ENCODE measurements at places on chromosomes 7 and 10.

GRCh38 chr7:82442492-82443035 is 1.0 kb downstream of the CACNA2D1 start:
- no peak for DNase-seq

DNA sequence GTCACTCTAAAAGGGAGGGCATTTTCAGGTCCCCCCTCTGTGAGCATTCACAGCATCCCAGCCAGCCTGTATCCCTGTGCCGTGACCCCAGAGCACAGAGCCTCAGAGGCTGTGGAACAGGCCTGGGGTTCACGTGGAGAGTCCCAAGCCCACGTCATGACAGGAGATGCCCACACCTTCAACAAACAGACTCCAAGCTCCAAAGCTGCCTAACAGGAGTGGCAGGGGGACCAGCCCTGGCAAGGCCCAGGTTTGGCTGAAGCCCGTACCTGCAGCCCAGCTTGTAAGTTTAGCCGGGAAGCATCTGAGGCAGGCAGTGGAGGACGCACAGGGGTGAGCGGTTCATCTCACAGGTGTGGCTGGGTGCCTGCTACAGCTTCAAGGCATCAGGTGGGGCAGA is 33.5 kb downstream of the LHPP start:
- DNase-seq, result no peak

DNA sequence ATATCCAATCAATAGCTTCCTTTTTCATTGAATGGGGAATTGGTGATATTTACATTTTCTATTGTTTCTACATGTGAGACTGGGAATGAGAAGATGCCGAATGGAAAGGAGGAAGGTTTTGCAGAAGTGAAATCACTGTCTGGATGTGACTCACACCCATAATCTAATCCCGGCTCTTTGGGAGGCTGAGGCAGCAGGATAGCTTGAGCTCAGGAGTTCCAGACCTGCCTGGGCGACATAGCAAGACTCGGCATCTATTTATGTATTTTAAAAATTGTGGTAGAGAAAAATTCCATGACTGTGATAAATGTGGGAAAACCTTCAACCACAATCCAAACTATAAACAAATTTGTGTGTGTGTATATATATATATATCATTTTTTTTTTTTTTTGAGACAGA is 10.9 kb upstream of the FIS1 start:
- DNase-seq, result no peak

- DNase-seq, result no peak
Measured at GRCh38 chr10:33913194-33913593, 578.7 kb upstream of the NRP1 start.

- DNase-seq, result no peak
Measured at GRCh38 chr7:117129521-117129955, 176.2 kb downstream of the ST7 start.

- no peak for DNase-seq
Measured at GRCh38 chr7:64793106-64793755, 997 bp upstream of the ZNF138 start.

- DNase-seq, result no peak
Measured at GRCh38 chr10:78931321-78932053, 137.3 kb upstream of the ZMIZ1 start.

DNA sequence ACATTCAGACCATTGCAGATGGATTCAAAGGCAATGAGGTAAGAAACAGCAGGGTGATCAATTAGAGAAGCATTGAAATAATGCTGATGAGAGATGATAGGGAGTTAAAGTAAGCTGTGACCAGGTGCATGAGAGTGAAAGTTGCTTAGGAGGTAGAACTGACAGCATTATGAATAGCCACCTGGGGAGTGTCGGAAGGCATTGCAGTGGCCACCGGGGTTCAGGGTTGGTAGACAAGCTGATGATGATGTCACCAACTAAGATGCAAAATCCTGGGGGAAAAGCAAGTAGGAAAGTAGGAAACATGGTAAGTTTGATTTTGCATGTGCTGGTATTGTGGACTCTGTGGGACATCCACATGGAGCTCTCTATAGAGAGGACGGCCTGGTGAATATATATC is 211.9 kb upstream of the ETV1 start:
- no peak for DNase-seq

DNA sequence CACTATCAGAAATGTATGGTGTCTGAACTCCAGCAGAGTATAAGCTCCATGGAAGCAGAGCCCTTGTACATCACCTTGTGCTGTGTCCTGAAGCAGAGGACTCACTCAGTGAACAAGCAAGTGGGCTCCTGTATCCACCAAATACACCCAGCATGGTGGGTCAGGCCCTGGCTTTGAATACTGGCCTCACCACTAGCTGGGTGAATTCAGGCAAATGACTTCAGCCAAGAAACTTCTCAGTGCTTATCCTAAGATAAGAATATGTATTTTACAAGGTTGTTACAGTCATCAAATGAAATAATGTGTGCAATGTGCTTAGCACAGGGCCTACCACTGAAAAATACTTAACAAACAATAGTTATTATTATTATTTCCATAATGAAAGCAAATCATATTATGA is 62.6 kb downstream of the CALD1 start:
- DNase-seq, result no peak

DNA sequence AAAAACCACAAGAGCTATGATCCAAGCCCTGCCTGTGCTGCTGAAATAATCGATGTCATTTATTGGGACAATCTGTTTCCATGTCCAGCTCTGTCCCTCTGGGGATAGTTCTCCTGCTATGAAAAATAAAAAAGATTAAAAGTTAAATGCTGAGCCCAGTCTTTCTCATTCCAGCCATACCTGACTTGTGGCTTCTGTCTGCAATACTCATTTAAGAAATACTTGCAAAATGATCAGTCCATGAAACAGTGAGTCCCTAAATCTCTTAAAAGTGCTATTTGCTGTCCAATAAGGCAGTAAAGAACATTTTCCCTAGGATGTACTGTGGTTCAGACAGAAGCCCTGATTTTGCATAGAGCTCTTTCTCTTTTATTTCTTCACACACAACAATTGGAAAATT is 91.7 kb downstream of the SLC16A9 start:
- no peak for DNase-seq

- no peak for DNase-seq
Measured at GRCh38 chr7:5679813-5680473, 101.5 kb downstream of the RNF216 start.

DNA sequence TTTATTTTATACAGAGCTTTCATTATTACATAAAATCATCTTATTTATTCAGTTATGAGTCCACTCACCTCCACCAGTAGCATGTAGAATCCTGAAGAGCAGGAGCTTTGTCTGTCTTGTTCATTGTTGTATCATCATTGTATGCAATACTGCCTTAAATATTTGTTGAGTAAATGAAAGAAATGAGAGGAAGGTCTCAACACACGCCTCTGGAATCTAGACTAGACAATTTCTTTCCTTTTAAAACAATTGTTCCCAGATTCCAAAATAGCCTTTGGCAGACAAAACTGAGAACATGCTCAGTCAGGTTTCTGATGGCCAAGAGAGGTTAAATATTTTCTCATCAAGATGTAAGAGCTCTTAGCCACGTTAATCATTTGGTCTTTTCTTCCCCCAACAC is 173.1 kb upstream of the AGR3 start:
- DNase-seq, result no peak

DNA sequence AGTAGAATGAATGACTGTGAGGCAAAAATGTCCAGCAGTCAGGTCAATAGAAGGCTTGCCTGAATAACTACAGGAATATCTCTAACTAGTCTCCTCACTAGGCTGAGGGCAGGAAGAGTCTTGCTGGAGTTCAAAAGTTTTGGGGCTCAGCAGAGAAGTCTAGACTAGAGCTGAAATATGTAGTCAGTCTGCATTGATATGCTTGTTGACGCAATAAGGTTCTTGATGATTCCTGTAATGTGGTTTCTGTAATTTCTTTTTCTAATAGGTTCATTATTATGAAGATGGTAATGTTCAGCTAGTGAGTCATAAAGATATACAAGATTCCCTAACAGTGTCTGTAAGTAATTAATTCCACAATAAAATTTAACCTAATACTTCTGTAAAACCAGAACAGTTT is 41.5 kb upstream of the ST7 start:
- DNase-seq, result no peak

DNA sequence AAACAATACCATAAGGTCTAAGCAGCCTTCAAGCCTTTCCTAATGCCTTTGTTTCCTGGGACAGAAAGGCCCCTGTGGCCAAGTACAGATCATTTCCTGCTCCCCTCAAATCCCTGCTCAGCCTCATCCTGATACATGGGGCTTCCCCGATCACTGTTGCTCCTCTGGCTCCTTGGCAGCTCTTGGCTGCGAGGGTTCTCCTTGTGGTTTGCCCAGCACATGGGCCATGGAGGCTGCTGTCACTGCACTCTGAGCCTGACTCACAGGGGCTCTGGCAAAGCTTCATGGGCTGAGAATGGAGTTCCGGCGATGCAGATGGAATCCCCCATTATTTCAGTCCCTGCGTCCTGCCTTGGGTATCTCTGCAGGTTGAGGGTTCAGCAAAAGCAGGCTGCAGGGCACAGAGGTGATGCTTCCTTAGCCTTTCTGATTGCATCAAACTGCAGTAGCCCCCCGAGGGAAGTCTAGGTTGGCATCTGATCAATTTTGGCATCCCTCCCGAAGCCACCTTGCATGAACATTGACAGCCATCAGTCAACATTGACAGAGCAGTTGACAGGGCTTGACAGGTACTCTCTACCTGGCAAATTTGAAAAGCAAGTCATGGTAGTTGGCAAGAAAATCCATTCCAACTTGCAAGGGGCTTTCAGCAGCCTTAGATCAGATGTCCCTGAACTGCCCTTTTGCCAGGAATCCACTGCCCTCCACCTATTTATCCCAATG is 168.6 kb downstream of the GFRA1 start:
- DNase-seq, result no peak

DNA sequence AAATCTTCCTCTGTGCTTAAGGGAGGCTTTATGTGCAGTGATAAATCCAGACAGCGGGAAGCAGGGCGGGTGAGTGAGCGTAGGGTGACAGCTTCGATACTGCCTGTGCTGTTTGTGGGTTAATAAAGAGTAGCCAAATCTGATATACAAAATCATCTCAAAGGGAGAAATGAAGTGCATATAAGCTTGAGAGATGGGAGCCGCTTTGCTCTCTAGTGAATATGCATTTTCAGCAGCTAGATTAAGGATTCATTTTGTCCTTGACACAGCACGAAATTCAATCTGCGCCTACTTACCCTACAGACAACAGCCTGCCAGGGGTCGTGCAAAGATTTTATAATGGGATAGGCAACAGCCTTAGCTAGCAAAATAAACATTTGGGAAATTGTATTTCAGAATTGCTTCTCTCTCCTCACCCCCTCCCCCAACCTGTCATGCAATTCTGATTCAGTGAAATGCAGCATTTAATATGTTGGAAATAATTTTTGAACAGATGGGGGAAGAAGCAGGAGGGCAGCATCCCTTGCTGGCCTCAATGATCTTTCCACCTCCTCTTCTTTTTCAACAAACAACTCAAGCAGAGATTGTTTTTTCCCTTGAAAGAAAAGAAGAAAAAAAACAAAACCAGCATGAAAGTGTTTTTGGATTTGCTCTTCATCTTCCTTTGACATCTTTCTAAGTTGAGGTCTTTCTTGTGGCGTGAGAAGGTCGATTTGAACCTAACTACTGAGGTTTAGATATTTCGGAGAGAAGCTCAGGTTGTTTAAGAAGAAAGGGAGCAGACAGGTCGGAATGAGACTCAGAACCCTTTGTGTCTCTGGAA is 117.9 kb downstream of the AOAH start:
- no peak for DNase-seq

DNA sequence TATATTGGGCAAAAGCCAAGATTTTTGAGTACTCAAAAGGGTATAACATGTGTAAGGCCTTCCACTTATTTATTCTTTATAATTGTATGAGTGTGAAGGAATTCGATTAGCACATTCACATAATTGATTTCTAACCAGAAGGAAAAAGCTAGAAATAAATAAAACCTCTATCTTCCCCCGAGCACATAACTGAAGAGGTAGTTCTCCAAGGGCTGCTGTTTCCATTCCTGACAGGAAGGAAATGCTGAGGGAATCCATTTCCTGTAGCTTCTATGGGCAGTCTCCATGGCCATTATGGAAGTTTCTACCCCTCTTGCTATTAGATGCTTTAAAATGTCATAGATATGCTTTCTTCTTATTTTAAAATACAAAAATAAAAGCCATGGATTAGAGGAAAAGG is 70.5 kb upstream of the ABCB5 start:
- DNase-seq, result no peak

DNA sequence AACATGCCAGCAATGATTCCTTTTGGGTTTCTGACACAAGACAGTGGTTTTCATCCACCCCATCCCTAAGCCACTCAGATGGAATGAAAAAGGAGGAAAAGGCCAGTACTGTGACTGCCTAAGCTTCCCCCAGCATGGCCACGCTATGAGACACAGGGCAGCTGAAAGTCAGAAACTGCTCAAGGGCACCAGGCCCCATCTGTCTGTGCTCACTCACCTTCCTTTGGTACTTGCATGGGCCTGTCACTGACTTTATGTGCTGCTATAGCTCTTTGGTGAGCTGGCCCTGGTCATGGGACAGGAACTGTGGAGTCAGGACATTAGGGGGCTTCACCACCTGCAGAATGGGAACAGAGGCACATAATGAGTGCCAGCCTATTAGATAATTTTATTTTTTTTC is 21.2 kb upstream of the ACSM6 start:
- no peak for DNase-seq

DNA sequence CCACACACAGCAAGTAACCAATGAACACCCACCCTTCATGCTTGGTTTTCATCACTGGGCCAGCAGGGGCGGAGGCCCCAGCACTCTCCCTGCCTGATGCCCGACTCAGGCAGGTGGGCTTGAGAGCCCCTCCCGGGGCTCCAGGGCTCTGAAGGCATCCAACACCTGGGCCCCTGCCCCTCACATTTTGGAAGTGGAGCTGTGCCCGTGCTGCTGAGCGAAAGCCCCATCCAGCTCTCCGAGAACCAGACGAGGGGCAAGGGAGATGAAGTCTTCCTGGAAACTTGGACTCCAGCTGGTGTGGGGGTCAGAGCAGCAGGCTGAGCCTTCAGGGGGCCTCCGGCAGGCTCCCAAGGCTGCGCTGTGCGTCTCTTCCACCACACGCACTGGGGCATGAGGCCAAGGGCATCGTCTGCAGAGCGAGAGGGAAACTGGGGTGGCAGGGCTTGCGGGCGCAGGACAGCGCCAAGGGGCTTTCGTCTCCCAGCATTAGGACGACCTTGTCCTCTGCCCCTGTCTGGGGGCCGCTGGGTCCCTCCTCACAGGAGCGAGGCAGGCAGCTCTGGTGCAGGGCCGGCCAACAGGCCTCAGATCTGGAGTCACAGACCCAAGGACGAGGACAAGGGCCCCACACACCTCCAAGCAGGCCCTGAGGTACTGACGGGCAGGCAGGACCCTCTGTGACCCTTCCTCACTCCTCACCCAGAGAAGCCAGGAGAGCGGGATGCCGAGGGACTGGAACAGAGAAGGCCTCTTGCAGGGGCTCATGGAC is 108.3 kb upstream of the FAM20C start:
- no peak for DNase-seq

- DNase-seq, result no peak
Measured at GRCh38 chr10:10364902-10365301, 652.8 kb upstream of the CELF2 start.

- DNase-seq, result no peak
Measured at GRCh38 chr10:31578951-31579350, 259.9 kb downstream of the ZEB1 start.

GRCh38 chr10:124652701-124653100 is 91.5 kb downstream of the FAM53B start:
- DNase-seq, result no peak
